ENCODE measurements at places on chromosomes 1 and 21.

DNA sequence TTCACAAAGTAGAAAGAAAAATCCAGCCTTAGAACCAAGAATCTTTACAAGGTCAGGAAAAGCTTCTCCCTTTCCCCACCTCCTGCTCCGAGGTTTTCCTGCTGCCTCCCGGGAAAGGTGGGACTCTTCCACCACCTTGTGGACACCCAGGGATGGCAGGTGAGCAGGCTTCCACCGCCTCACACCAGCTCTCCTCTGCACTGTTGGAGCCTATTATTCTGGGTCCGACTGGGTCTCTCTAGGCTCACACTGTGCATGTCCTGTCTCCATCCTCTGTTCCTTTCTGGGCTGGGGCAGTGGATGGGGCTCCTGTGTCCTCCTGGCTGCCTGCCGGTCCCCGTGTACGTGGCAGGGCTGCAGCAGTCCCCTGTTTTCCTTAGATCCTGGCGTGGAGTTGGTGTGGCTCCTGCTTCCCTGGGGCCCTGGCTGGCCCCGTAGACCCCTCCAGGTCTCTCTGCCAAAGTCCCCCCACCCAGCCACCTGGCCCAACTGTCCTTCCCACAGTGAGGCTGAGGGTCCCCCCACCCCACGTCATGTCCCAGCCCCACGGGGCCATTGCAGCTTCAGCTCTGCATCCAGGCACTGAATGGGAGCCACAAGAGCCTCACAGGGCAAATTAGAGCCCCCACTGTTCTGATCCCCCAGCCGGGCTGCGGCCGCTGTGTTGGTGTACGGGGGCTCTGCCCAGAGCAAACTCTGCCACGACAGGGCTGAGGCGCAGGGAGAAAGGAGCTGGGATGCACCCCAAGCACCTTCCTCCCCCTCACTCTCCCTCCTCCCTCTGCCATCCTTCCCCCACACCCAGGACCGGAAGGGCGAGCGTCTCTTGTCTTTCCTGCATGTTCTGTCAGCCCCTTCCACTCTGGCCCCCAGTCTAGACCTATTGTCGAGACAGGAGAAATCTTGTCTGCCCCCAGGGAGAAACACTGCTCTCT, 3.3 kb upstream of the SLC45A1 start:
- peak; percentile 70 for DNase-seq

GRCh38 chr1:243253211-243253925, 1.7 kb downstream of the CEP170 start:
- DNase-seq, result no peak

DNA sequence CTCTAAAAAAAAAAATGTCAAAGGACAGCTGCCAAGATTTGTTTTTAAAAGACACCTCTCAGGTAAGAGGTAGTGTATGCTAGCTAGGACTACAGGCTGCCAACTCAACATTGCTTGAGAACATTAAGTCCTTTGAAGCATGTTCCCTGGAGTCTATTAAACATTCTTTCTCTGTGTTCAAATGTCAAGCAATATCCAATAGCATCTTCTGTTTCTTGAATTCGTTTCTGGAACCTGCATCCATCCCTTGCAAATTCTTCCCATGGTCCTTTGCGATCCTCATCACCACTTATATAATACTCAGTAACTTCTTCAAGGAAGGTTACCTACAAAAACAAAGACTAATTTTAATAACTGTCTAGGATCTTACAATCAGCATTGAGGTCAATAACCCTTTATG, 5.6 kb downstream of the PPP1R15B start:
- no peak for DNase-seq

GRCh38 chr1:180243517-180244221, 13.6 kb downstream of the LHX4 start:
- no peak for DNase-seq

DNA sequence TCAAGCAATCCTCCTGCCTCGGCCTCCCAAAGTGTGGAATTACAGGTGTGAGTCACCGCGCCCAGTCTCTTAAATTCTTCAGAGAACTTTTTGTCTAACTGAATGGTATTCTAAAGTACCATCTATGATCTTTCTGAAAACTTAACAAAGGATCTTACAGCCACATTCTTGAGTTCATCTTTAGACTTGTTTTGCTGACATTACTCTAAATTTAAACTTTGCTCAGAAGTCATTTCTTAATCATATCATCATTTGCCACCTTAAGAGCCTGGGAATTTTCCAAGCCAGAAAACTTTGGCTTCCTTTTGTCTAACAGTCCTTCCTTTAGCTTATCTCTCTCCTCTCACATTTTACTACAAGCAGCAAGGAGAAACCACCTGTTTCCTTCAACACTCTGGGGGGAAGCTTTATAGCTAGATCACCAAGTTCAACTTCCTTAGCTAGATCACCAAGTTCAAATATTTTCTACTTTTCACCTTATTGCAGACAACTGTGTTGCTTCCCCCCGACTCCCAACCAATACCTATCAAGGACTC, 5.4 kb upstream of the ZBTB8A start:
- no peak for DNase-seq

GRCh38 chr1:38394303-38394702, 347.7 kb upstream of the POU3F1 start:
- DNase-seq, result no peak

- DNase-seq, result no peak
Observed at GRCh38 chr21:29232530-29233255, 66.0 kb upstream of the BACH1 start.

GRCh38 chr1:106986603-106987002, 69.9 kb upstream of the PRMT6 start:
- DNase-seq, result no peak

GRCh38 chr1:154956544-154956941, 644 bp upstream of the PBXIP1 start:
- no peak for DNase-seq

- DNase-seq, result no peak
Observed at GRCh38 chr1:35876988-35877387, 6.0 kb upstream of the AGO1 start.

- no peak for DNase-seq
Observed at GRCh38 chr21:37204580-37204979, 62.6 kb downstream of the VPS26C start.

DNA sequence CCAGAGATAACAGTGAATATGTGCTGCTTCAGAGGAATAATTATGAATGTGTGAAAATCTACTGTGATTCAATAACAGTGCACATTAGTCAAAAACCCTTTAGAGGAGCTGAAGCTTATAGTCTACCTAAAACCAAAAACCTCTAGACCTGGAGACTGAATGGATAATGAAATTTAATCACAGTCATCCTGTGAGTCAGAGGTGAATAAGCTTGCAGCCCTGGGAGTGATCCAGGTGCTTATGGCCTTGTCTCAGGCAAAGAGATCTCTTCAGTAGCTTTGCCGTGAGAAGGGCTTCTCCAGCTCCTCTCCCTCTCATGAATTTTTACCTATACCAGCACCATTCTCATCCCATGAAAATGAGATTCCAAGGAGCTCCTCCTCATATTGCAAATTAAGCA, 81.3 kb upstream of the RGS4 start:
- DNase-seq, result no peak

- no peak for DNase-seq
Observed at GRCh38 chr1:110201157-110201825, 8.8 kb upstream of the KCNC4 start.

- no peak for DNase-seq
Observed at GRCh38 chr1:201334325-201335173, 42.9 kb downstream of the TNNT2 start.

DNA sequence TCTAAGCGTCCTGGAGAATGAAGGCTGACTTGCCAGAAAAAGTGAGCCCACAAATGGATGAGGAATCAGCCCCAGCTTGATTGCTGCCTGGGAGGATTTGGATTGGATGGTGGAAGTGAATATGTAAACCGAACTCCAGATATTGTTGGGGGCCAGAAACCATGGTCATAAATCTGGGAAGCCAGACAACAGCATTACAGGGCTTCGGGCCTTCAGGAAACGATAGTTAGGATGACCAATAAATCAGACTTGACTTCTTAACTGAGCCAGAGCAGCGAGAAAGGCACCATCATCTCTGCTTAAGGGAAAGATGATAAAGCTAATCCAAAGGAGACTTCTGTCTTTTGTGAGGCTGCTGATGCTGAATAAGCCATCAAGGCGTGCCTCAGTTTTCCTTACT, 26.6 kb downstream of the FAM78B start:
- no peak for DNase-seq

- no peak for DNase-seq
Observed at GRCh38 chr1:110059133-110059863, 11.2 kb downstream of the ALX3 start.

- DNase-seq, result no peak
Observed at GRCh38 chr1:225700164-225700821, 47.4 kb upstream of the ENAH start.

- no peak for DNase-seq
Observed at GRCh38 chr1:233245191-233245765, 50.2 kb downstream of the PCNX2 start.
